ENCODE measurements at places on chromosomes 1 and 21.

DNA sequence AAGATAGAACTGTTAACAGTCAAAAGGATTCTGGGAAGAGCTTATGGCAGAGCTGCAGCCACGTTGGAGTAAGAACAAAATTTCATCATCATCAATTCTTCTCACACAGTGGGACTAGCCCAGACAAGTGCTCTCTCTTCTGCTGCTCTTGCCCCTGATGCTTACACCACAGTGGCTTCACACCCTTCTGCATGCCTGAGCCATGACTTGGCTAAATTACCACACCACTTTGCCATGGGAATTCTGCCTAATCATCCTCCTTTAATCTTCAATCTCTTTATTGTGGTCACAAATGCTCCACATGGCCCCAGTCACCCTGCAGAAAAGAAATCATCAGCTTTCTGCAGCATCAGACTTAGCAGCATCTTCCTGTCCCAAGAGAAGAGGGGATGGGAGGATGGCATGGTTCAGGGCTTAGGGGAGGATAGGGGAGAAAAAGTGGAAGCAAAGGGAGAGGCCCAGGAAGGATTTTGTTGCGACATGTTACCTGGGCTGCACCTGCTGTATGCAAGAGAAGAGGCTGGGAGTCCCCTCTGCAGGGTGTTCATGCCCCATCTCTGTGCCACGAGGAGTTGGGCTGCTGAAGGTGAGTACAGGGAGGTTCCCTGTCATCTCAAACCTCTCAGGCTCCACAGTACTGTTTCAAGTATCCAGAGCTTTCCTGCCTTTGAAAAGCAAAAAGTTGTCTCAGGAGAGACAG, 9.0 kb upstream of the RPTN start:
- peak; percentile 85 for DNase-seq

DNA sequence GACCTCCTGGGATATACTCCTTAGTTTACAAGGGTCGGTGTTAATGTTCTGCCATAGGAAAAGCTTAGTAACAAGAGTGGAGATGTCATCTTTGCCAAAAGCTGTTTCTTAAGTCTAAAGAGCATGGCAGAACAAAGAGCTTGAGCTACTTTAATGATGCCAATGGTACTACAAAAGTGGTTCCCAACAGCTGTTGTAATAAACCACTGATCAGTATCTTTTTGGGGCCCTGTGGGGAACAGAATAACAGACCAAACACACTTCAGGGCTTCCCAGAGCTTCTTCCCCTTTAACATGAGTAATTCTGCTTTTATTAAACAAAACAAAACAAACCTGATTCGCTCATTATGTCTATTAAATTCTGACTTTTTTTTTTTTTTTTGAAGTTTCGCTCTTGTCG, 116.3 kb downstream of the NCAM2 start:
- no peak for DNase-seq

DNA sequence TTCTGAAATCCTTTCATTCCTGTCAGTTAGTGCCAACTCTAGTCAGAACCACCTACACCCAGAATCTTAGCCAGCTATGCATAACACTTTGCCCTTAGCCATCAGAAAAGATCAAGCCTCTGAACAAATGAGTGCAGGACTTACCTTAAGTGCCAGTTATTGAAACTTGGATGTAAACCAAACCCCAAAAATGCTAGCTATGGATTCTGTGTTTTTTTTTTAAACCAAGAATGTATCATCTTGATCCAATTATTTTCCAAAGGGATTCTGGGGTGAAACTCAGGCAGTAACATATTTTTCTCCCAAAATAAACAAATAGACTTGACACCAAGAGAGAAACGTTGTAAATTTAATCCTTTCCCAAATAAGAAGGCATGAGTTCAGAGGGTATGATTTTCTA, 538.6 kb upstream of the ADAMTS5 start:
- DNase-seq: peak; percentile 70

DNA sequence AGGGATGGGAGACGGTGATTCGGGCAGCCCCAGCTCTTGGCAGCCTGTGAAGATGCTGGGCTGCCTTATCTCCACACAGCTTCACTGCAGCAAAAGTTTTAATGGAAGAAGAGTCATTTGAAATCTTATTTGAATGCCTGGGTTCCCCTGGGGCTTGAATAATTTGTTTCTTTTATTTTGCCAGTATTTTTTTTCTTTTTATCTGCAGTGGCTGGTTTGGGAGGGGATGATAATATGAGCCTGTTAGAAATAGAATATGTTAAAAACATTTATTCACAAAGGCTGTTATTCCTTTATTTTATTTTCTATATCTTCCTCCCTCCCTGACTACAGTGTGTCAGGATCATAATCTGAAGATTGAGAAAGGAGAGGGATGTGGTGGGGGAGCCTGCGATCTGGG, 103.4 kb downstream of the ARHGEF10L start:
- DNase-seq: no peak

DNA sequence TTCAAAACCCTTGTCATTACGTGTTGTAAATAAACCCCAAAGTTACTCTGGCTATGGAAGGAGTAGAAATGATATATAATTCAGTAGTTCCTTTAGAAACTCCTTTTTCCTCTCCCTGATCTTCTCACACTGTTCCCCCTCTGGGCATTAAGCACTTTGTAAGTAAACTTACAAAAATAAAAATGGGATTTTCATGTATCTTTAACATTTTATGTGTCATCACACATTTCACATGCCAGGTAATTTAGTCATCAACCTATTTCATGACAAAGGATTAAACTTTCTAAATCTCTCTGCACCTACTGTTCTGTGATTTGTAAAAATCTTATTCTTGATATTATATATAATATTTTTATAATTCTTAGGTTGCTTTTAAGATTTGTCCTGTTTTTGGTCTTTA, 176.9 kb downstream of the NEK7 start:
- DNase-seq: no peak

DNA sequence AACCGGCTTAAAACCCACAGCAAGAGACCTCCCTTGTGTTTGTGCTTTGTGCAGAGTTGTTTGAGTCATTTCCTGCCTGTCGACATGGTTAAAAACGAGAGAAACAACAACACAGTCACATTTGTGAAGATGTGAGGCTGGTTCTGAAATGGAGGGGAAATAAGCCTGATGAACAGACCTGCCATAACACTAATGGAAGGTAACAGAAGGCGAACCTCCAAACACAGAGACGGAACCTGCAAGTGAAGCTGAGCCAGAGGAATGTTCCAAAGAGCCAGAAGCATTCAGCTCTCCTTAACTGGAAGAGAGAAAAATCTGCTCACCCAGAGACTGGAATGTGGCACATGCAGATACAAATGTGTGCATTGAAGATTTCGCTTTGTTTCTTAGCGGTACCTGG, 53.2 kb upstream of the RAVER2 start:
- DNase-seq: no peak

DNA sequence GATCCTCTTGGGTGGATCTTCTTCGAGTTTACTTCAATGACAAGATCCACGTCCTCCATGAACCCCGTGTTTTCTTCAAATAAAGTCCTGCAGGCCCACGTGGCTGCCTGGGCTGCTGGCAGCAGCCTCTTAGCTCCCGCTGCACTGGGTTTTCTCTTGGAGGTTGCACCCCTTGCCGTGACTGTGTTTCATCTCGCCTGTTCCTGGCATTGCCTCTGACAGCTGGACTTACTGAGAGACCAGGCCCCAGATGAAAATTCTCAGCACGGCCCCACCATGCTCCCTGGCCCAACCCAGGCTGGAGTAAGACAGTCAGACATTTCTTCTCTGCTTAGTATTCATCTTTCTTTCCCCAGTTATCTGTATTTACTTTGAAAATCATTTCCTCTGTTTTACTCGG, 274.8 kb upstream of the RUNX1 start:
- DNase-seq: no peak

DNA sequence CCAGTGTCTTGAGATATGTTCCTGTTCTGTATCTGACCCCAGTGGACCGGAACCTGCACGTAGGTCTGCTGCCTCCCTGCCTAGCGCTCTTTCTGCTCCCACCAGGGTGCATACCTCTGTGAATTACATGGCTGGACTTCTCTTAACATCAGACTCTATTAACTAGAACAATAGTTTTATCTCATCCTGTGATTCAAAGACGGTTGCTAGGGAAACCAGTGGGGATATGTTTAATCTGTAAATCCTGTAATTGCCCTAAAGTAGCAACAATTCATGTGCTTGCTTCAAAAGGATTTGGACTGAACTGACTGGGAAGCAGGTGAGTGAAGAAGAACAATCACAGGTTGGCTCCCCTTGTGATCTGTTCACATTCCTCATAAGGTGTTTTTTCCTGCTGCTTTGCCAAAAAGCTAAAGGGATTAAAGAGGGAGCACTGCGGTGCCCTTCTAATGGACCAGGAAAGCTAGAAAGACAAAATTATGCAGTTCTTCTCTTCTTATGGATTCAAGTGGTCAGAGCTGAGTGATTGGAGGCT, 52.7 kb upstream of the DIRAS3 start:
- no peak for DNase-seq

DNA sequence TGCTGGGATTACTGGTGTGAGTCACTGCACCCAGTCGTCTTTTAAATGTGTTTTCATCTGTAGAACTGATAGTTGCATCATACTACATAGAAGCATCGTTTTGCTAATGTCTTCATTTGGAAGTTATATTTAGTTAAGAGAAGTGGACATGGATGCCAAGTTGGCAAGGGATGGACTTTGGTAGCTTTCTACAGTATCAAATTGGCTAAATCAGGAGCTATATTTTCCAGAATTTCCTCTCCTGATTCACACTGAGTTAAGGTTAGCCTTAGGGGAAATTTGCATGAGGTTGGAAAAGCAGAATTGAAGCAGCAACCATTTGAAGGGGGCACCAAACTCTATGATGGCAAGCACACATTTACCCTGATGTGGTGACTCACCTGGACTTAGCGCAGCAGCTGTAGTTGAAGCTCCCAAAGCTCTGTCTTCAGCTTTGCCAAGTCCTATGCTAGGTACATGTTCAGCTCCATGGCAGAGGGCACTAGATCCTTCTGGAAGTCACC, 43.9 kb downstream of the DUSP10 start:
- DNase-seq: peak; percentile 72

DNA sequence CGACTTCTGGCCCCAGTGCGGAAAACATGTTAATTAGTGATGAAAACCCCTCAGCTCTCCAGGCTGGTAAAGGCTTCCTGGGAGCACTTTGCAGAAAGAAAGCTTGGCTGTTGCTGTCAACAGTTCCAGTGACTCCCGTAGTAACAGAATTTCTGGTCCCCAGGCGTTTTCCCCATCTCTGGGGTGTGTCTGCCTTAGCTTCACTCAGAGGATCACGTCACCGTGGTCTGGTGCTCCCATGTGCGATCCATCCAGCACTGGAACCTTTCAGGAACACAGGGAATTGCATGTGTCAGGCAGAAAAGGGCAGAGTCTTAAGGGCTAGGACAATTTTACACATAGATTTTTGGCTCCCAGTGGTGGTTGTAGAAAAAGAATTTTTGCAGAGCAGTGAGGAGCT, 470.4 kb upstream of the USP24 start:
- no peak for DNase-seq

- DNase-seq: no peak
Observed at GRCh38 chr1:229905031-229905545, 161.9 kb upstream of the GALNT2 start.

DNA sequence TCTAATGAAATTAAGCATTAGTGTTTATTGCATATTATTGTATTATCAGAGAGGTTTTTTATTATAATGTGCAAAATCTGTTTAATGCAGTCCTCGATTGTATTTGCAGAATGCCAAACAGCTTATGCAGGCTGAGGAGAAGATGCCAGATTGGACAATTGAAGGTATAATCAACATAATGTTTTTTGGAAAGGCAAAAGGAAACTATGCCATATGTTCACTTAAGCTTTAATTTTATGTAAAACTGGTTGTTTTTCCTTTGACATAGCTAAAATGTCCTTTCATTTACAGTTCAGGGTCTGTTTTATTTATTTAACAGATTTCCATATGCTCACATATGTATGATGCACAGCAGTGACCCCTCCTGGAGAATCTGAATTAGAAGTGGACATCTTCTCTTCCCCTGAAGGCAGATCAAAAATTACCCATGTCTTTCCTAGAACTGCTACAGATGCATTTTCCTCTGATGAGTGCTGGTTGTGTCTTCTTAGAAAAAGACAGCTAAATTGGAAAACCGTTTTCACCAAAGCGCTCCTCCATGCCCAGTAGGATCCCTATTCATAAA, 143.5 kb upstream of the USH2A start:
- no peak for DNase-seq

DNA sequence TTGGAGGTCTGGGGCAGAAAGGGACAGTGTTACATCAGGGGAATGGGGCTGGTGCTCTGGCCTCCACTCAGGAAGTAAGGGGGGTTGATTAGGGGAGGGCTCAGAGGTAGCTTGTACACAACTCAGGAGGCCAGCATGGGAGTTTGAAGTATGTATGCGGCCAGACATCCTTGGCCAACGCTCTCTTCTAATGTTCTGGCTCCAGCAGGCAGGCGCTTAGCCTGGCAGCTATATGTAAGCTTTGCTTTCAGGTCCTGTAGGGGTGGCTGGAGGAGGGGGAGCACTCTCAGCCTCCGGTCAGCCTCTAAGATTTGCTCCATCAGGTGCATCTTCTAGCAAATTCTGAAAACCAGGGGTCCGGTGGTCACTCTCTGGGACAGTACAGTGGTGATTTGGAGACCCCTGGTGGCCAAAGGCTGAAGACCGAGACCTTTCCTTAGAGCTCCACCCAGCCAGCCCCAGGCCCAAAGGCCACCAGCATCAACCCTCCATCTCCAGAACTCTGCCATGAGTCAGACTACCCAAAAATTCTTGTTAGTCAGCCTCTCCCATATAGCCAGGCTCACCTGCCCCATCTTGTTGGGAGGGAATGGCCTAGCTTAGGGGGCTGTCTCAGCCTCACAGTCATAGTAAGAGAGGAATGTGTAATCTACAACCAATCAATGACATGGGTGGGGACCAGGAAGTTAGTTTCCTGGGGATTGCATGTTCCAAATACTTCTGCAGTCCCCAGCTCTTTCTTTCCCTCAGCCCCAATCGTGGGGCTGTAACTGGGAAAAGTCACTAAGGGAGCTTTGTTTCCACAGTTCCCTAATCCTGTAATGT, 9.7 kb upstream of the COL8A2 start:
- DNase-seq: no peak

- no peak for DNase-seq
Observed at GRCh38 chr1:41891199-41891896, 27.4 kb downstream of the HIVEP3 start.

- no peak for DNase-seq
Observed at GRCh38 chr21:44279354-44280260, 6.1 kb upstream of the AIRE start.

- no peak for DNase-seq
Observed at GRCh38 chr1:206946261-206946660, at the start of gene PIGR. TSS of gene PIGR (minus strand) at chr1:206946466. CDS start at chr1:206940531, 5,935 bp downstream.

DNA sequence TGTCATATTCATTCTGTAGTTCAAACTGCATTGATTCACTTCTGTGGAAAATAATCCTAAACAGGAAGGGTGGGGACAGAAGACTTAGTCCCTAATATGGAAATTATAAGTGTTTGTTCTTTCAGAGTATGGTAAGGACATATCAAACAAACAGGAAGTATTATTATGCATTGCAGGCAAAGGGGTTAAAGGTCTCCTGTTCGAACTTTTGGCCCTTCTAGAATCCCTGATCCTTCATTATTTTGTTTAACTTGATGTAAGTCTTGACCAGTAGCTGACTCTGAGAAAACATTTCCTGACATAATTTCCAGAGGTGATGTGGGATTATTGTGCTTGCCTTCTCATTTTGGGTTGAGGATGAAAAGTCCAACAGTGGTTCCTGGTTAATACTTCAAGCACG, 215.4 kb upstream of the ADGRL2 start:
- no peak for DNase-seq
